ENCODE measurements at places on chromosomes 4 and X. TPM values are rescaled to one million over a fixed set of nuclear protein-coding genes. Genes with fewer than 3 reads are reported as not detected.

GRCh38 chr4:109511414-109511813 is 48.6 kb upstream of the MCUB start:
- no peak for DNase-seq

DNA sequence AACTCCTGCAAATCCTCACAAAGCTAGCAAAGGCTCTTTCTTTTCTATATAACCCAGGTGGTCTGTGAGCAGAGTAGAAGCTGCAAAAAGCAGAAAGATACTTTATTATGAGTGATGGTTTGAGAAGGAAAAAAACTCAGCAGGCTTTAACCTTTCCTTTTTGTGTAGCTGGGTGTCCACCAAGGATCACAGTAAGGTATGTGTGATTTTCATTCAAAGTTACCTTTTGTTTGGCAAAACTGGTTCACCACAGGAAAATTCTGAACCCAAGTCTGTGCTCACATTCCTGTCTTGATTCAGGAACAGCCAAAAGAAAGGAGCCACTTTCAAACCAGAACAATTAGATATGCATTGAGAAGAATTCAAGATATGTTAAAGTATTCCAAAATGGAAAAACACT is 35.7 kb downstream of the FRAS1 start:
- no peak for DNase-seq

DNA sequence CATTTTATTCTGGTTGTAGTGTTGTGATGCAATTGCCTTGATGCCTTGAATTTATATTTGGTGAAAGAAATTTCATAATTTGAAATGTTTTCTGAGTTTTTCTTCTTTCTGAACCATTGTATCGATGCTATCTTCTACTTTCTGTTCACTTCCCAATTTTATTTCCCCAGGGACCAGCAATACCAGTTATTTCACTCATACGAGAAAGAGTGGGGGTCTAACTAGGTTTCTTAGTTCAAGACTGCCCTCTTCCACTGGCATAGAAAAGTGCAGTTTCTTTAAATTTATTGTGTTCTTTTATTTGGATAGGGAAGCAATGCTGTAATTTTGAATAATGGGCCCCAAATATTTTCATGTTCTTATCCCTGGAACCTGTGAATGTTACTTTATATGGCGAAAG is 544.0 kb upstream of the ADGRL3 start:
- DNase-seq = no peak

GRCh38 chr4:1462009-1462767 is 55.9 kb upstream of the NKX1-1 start:
- no peak for DNase-seq

DNA sequence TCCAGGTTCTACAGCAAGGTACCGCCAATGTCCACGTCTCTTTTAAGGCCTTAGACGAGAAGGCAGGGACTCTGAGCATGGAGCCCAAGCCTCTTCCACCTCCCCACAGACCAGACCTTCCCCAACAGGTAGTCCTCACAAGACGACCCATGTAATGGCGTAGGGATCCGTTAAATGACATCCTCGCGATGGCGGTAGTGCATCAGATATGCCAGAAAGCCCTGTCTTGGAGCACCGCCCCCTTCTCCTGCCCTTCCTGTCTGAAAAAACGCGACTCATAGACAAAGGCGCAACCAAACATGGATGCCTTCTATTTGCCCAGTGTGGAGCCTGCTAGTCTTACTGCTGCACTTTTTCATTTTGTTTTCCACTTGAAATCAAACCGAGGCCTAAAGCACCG is 185.4 kb downstream of the OR13H1 start:
- no peak for DNase-seq

GRCh38 chr4:106450249-106450648 is 81.7 kb upstream of the GIMD1 start:
- DNase-seq = no peak

DNA sequence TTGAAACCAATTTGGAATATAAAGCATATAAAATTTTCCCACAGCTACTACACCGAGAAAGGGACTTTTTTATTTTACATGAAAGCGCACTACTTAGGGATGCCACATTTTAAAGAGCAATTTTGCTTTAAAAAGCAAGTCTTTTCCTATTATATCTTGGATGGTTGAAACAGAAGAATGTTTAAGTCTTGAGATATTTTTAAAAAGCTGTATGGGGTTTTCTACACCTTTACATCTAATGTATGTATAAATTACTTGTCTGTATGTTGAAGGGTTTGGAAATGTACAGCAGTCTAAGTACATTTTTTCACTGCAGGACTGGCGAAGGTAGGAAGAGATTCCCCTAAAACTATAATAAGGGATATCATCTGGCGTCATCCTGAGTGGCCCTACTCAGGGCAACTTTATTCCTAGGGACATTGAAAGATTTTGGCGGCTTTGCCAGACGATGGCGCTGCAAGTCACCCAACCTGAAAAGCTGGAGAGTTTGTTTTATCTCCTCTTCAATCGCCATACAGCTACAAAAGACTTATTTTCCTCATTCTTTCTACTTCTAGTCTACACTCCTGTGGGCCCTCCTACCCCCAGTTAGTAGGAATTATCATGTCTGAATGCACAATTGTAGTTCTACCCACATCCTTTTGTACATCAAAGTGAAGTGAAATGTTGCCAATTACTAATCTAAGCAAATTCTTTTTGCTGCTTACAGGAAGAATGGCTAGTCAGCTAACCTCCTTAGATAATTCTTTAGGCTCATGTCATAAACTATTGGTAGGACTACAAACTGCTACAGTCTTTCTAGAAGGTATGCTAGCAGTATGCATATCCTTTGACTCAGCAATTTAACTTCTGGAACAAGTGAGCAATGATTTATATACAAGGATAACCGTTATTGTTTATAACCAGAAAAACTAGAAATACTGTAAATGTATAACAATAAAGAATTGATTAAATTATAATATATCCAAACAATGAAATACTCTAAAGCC is 782 bp upstream of the NEK1 start:
- peak; percentile 78 for DNase-seq

GRCh38 chr4:5084911-5085475 is 33.7 kb downstream of the STK32B start:
- DNase-seq = no peak

DNA sequence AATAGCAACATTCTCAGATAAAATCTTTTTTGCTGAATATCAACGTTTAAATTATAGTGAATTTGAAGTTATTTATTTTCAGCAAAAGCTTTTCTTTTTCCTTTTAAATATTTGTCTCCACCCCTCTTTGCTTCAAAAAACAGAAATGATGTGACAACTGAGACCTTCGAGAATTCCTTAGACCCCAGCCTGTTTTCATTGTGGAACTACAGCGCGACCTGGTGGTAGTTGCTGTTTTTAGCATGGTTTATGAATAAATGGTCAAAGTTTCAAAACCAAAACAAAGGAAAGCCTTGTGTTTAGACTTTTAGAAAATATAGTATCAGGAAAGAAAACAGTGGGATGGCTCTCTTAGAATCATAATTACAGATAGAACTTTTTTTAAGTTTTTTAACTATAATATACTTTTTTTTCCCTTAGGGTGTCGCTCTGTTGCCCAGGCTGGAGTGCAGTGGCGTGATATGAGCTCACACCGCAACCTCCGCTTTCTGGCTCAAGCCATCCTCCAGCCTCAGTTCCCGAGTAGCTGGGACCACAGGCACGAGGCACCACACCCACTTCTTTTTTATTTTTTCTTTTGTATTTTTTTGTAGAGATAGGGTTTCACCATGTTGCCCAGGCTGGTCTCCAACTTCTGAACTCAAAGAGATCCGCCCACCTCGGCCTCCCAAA is 26.8 kb upstream of the TMEM184C start:
- DNase-seq = peak; percentile 70

DNA sequence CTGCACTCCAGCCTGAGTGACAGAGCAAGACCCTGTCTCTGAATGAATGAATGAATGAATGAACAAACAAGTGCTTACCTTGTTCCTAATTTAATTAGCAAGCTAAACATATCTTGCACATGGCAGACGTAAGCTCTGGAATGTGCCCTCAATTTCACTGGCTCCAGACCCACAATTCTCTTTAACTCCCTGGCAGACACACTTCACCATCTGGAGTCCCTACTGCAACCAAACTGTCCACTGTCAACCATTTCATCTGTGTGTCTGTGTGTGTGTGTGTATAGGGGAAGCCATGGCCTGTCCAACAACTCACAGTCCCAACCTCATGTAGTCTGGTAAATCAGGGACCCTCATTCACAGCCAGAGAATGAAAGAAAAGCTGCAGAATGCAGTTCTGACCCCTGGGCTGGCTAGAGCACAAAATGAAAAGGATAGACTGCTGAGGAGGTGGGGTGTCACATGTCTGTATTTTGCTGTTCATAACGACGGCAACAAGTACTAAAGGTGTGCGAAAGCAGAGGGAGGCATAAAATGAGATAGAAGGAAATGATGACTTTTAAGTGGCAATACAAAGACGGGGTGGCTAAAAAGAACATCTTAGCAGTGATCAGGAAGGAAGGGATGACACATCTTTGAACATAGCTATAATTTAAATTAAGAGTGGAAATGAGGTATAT is 114.1 kb downstream of the TSPAN5 start:
- no peak for DNase-seq

- DNase-seq = no peak
Measured at GRCh38 chr4:100935090-100935489, 412.2 kb downstream of the PPP3CA start.

- DNase-seq = no peak
Measured at GRCh38 chr4:142474398-142475087, 371.6 kb downstream of the INPP4B start.

- DNase-seq = no peak
Measured at GRCh38 chr4:108725457-108725856, 37.4 kb downstream of the ETNPPL start.

DNA sequence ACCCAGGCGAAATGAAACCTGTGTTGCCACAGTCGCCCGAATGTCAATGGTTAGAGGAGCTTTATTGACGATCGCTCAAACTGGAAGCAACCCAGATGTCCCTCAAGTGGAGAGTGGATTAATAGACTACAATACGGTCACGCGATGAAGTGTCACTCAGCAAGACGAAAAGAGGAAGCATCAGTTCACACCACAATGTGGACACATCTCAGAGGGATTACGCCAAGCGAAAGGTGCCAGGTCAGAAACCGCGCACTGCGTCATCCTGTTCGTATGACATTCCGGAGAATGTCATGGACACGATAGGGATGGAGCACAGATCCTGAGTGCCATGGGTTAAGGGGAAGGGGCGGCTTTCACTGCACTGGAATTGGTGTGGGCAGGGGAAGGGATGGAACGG is 111.7 kb downstream of the HMX1 start:
- DNase-seq = no peak

DNA sequence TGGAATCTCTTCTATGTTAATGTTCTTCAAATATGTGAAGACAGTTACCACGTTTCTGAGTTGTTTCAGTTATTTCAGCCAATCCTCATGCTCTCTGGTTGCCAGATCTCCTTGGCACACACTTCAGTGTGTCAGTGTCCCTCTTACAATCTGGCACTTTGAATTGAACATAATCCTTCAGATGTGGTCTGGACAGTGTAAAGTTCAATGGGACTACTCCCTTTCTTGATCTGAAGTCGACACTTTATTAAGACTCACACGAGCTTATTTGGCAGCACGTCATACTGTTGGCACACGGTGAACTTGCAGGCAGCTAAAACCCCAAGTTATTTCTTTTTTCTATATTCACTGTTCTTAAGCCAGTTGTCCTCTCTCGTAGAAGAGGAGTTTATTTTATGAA is 28.2 kb downstream of the ARSJ start:
- peak; percentile 53 for DNase-seq

GRCh38 chrX:66022632-66023384 is 17.1 kb downstream of the VSIG4 start:
- DNase-seq = no peak

DNA sequence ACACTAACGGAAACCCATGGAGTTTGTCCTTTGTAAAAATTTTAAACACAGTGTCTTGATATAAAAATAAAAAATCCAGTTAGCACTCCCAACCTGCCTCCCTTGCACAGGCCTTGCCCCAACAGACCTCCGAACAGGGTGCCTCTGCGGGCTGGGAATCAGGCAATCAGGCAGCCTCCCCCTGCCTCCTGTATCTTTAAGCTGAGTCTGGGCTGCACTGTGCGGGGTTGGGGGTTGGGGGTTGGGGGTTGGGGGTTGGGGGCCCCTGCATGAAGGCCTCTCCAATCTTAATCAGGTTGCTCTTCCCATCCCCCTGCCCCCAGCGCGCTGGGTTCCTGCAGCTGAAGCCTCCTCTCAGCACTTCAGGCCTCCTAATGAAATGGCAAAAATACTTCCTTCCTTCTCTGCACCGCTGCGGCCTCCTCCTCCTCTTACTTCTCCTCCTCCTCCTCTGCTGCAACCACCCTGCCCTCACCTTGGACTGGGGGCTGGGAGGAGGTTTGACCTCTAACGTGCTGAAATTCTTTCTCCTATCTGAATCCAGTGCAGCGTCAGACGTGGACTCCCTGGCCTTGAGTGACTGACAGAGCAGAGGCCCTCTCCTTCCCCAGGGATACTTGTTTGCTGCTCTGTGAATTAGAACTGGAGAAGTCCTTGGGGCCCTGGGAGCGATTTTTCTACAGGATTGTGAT is 26.6 kb downstream of the NLGN3 start:
- DNase-seq = no peak

DNA sequence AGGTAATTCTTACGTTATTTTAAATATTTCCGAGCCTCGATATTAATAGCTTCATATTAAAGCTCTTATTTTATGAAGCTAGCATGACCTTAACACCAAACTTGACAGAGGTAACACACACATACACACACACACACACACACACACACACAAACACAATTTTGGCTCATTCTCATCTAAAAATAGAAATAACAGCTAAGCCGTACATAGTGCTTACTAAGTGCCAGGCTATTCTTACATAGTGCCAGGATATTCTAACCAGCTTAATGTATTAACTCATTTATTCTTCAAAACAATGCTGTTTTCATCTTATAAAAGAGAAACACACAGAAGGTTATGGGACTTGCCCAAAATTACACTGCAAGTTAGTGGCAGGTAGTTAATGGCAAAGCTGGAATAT is 87.0 kb upstream of the BLTP1 start:
- no peak for DNase-seq

DNA sequence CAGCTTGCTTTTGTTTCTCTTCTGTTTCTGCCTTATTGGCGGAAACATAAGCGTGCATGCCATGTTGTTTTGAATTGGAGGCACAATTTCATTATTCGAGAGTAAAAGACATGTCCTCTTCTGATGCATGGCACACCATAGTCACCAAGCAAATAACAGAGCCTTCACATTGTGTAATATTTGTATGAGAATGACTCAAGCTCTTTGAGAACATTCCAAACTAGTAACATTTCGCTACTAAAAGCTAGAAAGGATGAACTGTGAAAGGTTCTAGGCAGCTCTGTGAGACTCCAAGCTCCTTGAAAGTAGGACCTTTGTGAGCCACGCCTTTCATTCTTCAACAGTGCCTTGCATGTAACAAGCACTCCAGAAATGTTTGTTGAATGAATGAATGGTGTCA is 9.2 kb upstream of the ANXA3 start:
- no peak for DNase-seq

The WAS gene
- polyA plus RNA-seq = 6.1 TPM

The TCEANC gene
- 1.6 TPM for polyA plus RNA-seq

The NEIL3 gene
- not detected for polyA plus RNA-seq

The MAGEB17 gene
- not detected for polyA plus RNA-seq

The NPY5R gene
- polyA plus RNA-seq = 0.11 TPM

The AWAT2 gene
- polyA plus RNA-seq = not detected

The SMARCA1 gene
- polyA plus RNA-seq = 30.0 TPM

The BRS3 gene
- polyA plus RNA-seq = 0.10 TPM

The CXCL8 gene
- 1.2 TPM for polyA plus RNA-seq

The CCKAR gene
- polyA plus RNA-seq = not detected

The BCLAF3 gene
- 3.8 TPM for polyA plus RNA-seq

Data from urinary bladder (tissue), 4 donors.